ENCODE measurements at places on chromosomes 6 and 20. TPM values are rescaled to one million over a fixed set of nuclear protein-coding genes. Genes with fewer than 3 reads are reported as not detected.

LAMA2 gene
- 5.8 TPM for total RNA-seq

SLC44A4 gene
- 0.13 TPM for total RNA-seq

THEMIS gene
- not detected for total RNA-seq

GRIK2 gene
- not detected for total RNA-seq

EDN3 gene
- total RNA-seq, result not detected

TRAPPC3L gene
- total RNA-seq, result 0.13 TPM

TP53TG5 gene
- not detected for total RNA-seq

TRIM40 gene
- not detected for total RNA-seq

KHDC1L gene
- total RNA-seq, result not detected

ZSCAN12 gene
- total RNA-seq, result 5.7 TPM

PPP1R3G gene
- total RNA-seq, result 0.36 TPM

FAM184A gene
- 0.66 TPM for total RNA-seq

HLA-DRA gene
- not detected for total RNA-seq

APMAP gene
- 105 TPM for total RNA-seq

ENPP5 gene
- not detected for total RNA-seq

OTOR gene
- not detected for total RNA-seq

MUCL3 gene
- not detected for total RNA-seq

PPP1R16B gene
- total RNA-seq, result 93.3 TPM

PDYN gene
- not detected for total RNA-seq

ZBTB12 gene
- total RNA-seq, result 1.1 TPM

OR10C1 gene
- total RNA-seq, result not detected

RAMACL gene
- total RNA-seq, result 8.7 TPM

RIPOR3 gene
- not detected for total RNA-seq

TIAM2 gene
- total RNA-seq, result 13.7 TPM

RBBP8NL gene
- not detected for total RNA-seq

CYP21A2 gene
- total RNA-seq, result not detected

THBD gene
- total RNA-seq, result 38.6 TPM

PHF1 gene
- total RNA-seq, result 11.7 TPM

SLC22A16 gene
- total RNA-seq, result not detected

TREML1 gene
- not detected for total RNA-seq

CAGE1 gene
- total RNA-seq, result under 0.01 TPM

TBC1D22B gene
- total RNA-seq, result 12.2 TPM

HLA-DQA2 gene
- total RNA-seq, result not detected

CGA gene
- not detected for total RNA-seq

NEU1 gene
- total RNA-seq, result 43.5 TPM

TLDC2 gene
- not detected for total RNA-seq

METTL24 gene
- not detected for total RNA-seq

TCP11 gene
- total RNA-seq, result 0.07 TPM

SMLR1 gene
- total RNA-seq, result not detected

FAM110A gene
- total RNA-seq, result 4.4 TPM

BHLHE23 gene
- total RNA-seq, result not detected

GRM1 gene
- total RNA-seq, result under 0.01 TPM

SEL1L2 gene
- total RNA-seq, result not detected

VGLL2 gene
- not detected for total RNA-seq

FNDC11 gene
- total RNA-seq, result 0.40 TPM

SYTL3 gene
- 0.65 TPM for total RNA-seq

PLEKHG1 gene
- 78.7 TPM for total RNA-seq

CALHM5 gene
- 9.3 TPM for total RNA-seq

NECAB3 gene
- 13.1 TPM for total RNA-seq

AVP gene
- total RNA-seq, result not detected

SERAC1 gene
- total RNA-seq, result 10.6 TPM

TNXB gene
- 0.13 TPM for total RNA-seq

NKAIN4 gene
- total RNA-seq, result not detected

HSPA12B gene
- 23.8 TPM for total RNA-seq

CPNE5 gene
- total RNA-seq, result 9.3 TPM

All from thoracic aorta endothelial cell (primary cell).